HepG2 (cell line): ENCODE measurements at places on chromosomes 11 and 22. TPM values are rescaled to one million over a fixed set of nuclear protein-coding genes. Genes with fewer than 3 reads are reported as not detected.
A peak's percentile ranks its signal among the peaks of the same experiment; 100 is the strongest.

Gene LSP1
- total RNA-seq: 0.29 and 1.00 TPM in 2 replicates

Gene MISFA
- 4.8 and 5.4 TPM in 2 replicates for total RNA-seq

Gene INSC
- total RNA-seq: not detected in 2 replicates

Gene IFITM1
- 0.38 TPM in 1 of 2 replicates, not detected in the other for total RNA-seq

Gene DEUP1
- total RNA-seq: not detected in 2 replicates

Gene LRRC74B
- total RNA-seq: not detected in 2 replicates

DNA sequence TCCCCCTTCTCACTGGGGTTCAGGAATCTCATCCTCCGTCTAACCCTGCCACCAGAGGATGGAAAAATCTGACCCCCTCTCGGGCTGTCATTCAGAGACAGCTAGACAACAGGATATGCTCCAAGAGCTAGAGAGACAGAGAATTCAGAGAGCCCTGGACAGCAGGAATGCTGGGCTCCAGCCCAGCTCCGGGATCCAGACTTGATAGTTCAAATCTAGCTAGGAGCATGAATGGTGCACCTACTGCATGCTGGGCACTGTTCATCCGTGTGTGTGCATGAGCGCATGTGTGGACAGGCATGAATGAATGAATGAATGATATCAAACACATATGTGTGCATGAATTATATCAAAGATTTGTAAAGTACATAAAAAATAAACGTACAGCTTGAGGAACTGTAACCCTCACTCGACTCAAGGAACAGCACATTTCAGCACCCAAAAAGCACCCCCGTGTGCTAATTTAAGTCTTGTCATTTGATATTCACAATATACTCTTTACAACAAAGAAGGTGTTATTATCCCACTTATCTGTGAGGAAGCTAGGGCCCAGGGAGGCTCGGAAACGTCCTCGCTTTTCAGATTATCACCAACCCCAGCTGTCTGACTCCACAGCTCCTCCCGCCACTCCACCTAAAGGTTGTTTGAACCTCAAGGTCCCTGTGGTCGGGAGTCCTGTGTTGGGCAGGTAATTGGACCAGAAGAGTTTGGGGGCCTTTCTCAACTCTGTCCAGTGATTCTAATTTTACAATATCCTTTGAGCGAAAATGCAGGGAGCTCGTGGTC, 640 bp upstream of the VSIG10L2 start:
- no peak overlapping the region for H3K27ac ChIP-seq
- DNase-seq: no peak
- no peaks in the 10 kb centered on the region for H3K36me3 ChIP-seq
- 0 out of 3 replicates have a peak, but pooled peaks cover 3% of the 10 kb centered on the region for H3K27me3 ChIP-seq
- H3K4me3 ChIP-seq: peak overlapping the region; percentile 41; the same call in 1 of the 2 replicates

DNA sequence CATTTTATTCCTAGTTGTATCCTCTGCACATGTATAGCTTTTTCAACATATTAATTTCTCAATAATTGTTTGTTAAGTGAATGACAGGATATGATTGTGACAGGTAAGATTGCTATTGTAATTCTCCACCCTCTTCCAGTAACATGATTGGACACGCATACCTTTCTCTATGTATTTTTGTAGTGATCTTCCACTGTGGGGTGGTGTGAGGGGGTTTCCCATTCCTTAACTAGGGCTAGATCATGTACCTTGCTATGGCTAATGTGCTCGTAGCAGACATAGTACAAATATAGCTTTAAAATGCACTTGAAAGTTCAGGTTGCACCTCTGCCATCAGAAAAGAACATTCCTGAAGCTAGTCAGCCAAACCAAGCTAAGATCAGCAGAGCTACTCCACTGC, 2392.8 kb upstream of the RAG2 start:
- H3K36me3 ChIP-seq: no peaks in the 10 kb centered on the region
- no peak for DNase-seq
- H3K4me3 ChIP-seq: no peak overlapping the region
- no peak overlapping the region for H3K27ac ChIP-seq
- H3K27me3 ChIP-seq: no peaks in the 10 kb centered on the region

DNA sequence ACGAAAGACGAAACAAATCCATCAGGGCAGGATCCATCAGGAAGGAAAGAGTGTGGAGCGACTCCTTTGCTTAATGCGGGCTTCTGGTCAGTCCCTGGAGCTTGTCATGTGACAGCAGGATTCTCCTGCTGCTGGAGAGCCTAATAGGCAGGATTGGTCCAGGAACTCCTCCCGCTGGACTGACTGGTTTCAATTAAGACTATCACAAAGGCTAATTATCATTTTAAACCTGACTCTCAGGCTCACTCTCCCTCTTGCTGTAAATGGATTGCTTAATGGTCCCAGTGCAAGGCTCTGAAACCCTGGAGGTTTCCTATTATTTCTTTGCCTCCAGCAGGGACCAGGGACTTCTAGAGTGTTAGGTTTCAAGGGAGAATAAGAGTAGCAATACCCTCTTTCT, 493.8 kb downstream of the NTM start:
- H3K27ac ChIP-seq: no peak overlapping the region
- DNase-seq: no peak
- H3K27me3 ChIP-seq: no peaks in the 10 kb centered on the region; the same call in 1 of the 2 replicates
- no peaks in the 10 kb centered on the region for H3K4me1 ChIP-seq
- no peaks in the 10 kb centered on the region for H3K36me3 ChIP-seq

DNA sequence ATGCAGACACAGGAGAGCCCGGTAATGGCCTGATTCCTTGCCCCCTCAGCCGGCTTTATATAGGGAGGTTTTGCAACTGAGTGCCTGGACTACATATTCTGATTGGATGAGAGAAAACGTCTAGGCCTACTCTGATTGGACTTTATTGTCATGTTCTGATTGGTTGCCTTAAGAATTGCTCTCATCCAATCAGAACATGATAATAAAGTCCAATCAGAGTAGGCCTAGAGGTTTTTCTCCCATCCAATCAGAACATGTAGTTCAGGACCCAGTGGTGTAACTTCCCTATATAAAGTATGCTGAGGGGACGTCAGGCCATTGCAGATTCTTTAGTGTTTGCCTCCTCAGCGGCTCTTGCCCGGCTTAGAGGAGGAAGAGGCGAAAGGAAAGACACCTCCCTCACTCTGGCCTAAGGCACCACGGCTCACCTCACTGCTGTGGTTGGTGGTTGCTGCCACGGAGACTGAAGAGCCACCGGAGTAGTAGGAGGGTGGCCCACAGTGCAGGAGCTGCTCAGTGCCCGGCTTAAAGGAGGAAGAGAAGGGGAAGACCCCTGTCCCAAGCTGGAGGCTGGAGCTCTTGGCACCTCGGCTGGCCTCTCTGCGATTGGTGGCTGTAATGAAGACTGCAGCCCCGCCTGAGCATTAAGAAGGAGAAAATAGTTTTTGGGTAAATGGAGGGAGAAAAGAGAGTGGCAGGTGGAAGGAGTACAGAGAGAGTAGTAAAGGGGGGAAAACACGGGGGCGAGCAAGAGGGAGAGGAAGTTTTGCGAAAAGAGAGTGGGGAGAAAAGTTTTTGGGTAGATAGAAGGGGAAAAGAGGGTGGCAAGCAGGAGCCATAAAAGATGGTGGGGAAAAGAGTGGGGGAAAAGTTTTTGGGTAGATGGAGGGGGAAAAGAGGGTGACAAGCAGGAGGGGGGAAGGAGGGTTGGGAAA, 116.7 kb upstream of the SERPIND1 start:
- H3K4me3 ChIP-seq: peak overlapping the region; percentile 38
- H3K36me3 ChIP-seq: no peaks in the 10 kb centered on the region
- peaks cover 8% of the 10 kb centered on the region; the same call in 1 of the 3 replicates for H3K27me3 ChIP-seq
- H3K4me1 ChIP-seq: no peaks in the 10 kb centered on the region
- DNase-seq: peak; percentile 55
- H3K27ac ChIP-seq: no peak overlapping the region

GRCh38 chr22:49494555-49494954, 333.1 kb downstream of the BRD1 start:
- peaks cover 34% of the 10 kb centered on the region; the same call in 2 of the 3 replicates for H3K27me3 ChIP-seq
- no peaks in the 10 kb centered on the region for H3K4me1 ChIP-seq
- no peak overlapping the region for H3K27ac ChIP-seq
- no peak for DNase-seq
- no peaks in the 10 kb centered on the region for H3K36me3 ChIP-seq

- H3K27ac ChIP-seq: no peak overlapping the region
- H3K36me3 ChIP-seq: no peaks in the 10 kb centered on the region
- no peak for DNase-seq
- peaks cover 10% of the 10 kb centered on the region for H3K4me1 ChIP-seq
Measured at GRCh38 chr22:28417431-28417830, 262.2 kb downstream of the TTC28 start.

- no peak overlapping the region for H3K27ac ChIP-seq
- no peaks in the 10 kb centered on the region for H3K36me3 ChIP-seq
- DNase-seq: no peak
- peaks cover 36% of the 10 kb centered on the region; the same call in 2 of the 3 replicates for H3K27me3 ChIP-seq
Measured at GRCh38 chr11:134292661-134293060, 16.5 kb downstream of the GLB1L3 start.

DNA sequence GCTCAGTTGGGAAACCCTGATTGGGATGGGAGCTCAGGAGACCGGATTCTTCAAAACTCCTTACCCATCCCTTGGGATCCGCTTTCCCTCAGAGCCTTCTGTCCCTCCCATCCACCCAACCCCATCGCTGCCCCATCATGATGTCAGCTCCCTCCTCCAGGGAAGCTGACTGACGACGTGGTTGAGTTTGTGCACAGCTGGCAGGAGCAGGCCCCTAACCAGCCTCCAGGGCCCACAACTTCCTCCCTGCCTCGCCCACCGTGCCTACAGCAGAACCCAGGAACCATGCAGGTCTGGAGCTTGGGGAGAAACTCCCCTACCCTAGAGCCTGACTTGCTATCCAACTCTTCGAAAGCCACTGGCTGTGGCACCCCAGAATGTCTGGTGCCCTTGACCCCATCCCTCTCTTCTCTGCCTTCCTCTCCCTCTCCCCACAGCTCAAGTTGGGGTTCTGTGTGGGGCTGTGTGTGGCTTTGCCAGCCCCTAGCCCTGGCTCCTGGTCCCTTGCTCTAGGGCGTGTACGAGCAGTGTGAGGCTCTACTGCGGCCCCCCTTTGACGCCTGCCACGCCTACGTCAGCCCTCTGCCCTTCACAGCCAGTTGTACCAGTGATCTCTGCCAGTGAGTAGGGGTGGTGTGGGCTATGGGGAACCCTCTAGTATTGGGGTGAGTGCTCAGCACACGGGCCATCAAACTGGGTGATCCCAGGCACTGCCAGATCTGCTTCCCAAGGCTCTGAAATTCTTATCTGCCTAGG, 11.1 kb downstream of the OTOG start:
- peaks cover 14% of the 10 kb centered on the region; the same call in 1 of the 3 replicates for H3K27me3 ChIP-seq
- DNase-seq: no peak
- H3K4me1 ChIP-seq: 0 out of 2 replicates have a peak, but pooled peaks cover 6% of the 10 kb centered on the region
- H3K27ac ChIP-seq: no peak overlapping the region
- H3K4me3 ChIP-seq: no peak overlapping the region

DNA sequence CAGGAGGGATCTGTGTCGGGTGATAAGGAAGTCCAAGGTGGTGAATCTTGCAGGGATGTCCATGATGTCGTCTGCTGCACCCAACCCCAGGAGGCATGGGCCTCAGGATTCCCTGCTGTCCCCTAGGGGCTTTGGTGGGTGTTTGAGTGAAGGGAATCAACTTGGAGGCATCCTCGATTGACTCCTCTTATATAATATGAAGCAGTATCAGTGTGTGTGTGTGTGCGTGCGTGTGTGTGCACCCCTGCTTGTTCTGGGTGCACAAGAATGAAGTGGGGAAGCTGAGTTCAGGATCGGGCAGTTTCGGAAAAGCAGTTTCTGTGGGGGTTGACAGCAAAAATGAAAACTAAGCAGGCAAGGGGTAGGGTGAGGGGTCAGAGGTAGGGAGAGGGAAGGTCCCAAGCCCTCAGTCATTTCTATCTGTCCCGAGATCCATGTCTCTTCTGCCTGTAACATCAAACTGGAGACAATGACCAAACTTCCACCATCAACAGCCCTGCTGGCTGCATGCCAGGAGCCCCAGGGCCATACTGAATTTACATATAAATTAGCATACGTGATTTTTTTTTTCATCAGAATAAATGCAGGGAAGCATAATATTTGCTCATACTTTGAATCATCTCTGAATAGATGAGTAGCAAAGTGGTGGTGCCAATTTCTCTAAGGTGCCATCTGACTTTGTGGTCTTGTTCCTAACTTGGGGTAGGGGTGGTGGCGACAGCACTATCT, 2.0 kb downstream of the NTM start:
- H3K36me3 ChIP-seq: no peaks in the 10 kb centered on the region
- peaks cover 1% of the 10 kb centered on the region for H3K27me3 ChIP-seq
- no peak overlapping the region for H3K27ac ChIP-seq

GRCh38 chr11:70111269-70112016, 33.3 kb downstream of the ANO1 start:
- H3K36me3 ChIP-seq: no peaks in the 10 kb centered on the region
- no peak overlapping the region for H3K27ac ChIP-seq
- peak; percentile 5 for DNase-seq
- peaks cover 5% of the 10 kb centered on the region for H3K27me3 ChIP-seq

DNA sequence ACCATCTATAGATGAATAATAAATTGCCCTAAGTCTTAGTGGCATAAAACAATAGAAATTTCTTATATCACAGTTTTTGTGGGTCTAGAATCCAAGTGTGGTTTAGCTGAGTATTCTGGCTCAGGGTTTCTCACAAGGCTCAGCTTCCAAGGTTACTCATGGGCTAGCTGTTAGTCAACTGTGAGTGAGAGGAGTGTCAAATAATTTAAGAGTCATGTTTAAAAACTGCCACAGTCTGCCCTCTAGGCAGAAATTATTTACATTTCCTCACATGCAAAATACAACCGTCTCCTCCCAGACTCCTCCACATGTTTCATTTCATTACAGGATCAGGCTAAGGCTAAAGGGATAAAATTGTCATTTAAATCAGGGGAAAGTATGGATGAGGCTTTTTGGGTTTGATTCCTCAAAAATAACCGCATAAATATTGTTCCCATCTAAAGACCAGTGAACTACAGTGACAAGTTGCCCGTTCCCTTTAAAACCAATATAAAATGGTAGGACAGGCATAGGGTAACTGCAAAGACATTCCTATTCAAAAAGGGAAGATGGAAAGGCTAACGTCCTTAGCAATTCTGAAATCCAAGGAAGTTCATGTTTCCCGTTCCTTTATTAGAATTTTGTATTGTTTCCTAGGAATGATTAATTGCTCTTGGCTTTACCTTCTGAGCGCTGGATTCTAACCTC, 324.3 kb downstream of the DYNC2H1 start:
- no peak overlapping the region for H3K27ac ChIP-seq
- no peaks in the 10 kb centered on the region for H3K27me3 ChIP-seq
- H3K4me3 ChIP-seq: no peak overlapping the region
- H3K4me1 ChIP-seq: no peaks in the 10 kb centered on the region
- no peak for DNase-seq
